ENCODE measurements at places on chromosomes 11 and 22. TPM values are rescaled to one million over a fixed set of nuclear protein-coding genes. Genes with fewer than 3 reads are reported as not detected.

DNA sequence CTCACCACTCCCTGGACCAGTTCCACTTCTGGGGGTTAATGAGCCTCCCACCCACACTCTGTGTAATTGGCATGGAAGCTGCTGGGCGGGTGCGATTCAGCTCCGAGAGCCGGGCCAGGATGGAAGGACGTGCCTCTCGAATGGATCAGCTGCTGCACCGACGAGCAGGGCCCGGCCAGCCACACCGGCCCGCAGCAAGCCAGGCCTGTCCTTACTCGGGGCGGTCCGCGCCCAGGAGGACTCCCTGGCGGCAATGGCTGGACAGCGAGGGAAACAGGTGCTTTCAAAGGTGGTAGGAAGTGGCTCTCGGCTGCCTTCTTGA, 4.3 kb upstream of the SHISAL1 start:
- DNase-seq = no peak

DNA sequence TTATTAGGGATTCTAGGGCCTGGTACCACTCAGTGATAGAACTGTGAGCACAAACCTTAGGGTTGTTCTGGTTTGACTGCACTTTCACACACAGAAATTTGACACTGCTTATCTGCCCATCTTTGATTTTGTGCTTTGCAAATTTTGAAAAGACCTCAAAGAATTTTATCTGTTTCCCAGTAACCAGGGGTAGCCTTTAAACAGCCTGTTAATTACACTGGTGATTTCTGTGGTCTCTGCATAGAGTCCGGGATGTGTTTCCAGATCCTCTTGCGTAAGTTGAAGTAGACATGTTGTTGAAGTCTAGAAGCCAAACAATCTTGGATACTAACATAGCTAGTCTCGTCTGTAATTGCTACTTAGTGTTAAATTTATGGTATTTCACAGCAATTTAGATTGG, 75.3 kb downstream of the C22orf31 start:
- no peak for DNase-seq

Gene USP2
- total RNA-seq = 4.8 TPM

GRCh38 chr11:62788991-62789390, 1.8 kb downstream of the TMEM179B start:
- DNase-seq = no peak

DNA sequence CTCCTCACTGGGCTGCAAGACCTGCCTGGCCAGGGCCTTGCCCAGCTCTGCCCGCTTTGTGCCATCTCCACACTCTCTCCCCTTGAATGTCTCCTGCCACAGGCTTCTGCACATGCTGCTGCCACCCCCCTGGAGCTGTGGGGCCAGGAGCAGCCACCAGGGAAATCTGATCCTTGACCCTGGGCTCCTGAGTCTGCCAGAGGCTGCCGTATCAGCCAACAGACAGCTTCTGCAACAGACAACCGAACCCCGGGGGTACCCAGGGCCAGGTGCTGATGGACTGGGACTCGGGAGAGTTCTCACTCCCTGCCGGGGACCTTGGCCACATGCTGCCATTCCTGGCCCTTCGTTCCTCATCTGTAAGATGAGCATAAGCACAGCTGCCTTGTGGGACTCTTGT, 3.3 kb upstream of the PPARA start:
- DNase-seq = peak; percentile 42

GRCh38 chr11:11788063-11788710, 53.6 kb upstream of the USP47 start:
- no peak for DNase-seq

GRCh38 chr11:84261707-84262106, 975.5 kb upstream of the CCDC90B start:
- no peak for DNase-seq

Gene FOLR2
- 4.5 TPM for total RNA-seq

Gene CEND1
- total RNA-seq = 0.23 TPM

- no peak for DNase-seq
Measured at GRCh38 chr22:21047730-21048129, 2.0 kb downstream of the LRRC74B start.

- DNase-seq = no peak
Measured at GRCh38 chr11:124108156-124108555, 7.1 kb upstream of the VWA5A start.

Gene TMEM258
- total RNA-seq = 98.7 TPM

DNA sequence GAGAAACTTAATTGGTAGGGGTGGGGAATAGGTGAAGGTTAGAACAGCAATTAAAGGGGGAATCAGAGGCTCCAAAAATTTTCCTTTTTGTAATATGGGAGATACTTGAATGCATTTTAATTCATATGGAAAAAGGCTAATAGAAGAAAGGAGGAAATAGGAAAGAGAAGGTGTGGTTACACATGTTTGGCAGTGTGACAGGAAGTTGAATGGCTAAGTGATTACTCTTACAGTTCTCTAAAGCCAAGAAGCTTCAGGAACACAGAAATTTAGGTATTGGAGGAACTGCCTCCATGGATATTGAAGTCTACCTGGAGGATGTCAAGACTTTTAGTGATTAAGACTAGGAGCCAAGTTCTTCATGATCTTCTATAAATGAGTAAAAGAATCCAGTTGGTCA, 6.3 kb downstream of the NXPE2 start:
- no peak for DNase-seq

Gene CSF2RB
- 8.6 TPM for total RNA-seq

DNA sequence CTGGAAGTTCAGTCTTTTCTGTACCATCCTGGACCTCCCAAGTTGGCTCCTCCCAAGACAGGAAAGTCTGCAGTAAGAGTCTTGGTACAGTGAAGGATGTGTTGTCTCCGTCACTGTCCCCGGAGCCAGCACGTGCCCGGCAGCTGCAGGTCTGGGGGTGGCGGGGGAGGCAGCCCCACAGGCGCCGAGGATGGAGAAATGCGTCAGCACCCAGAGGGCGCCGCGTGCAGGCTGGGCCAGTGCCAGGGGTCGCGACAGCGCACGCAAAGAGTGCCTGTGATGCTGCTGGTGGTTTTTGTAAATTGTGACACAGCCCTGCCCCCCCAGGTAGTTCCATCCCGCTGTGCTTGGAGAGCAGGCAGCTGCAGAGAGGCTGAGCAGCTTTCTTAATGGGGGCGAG, 1200.5 kb downstream of the BRD1 start:
- no peak for DNase-seq

Gene OR4D5
- not detected for total RNA-seq

GRCh38 chr22:49627217-49628181, 200.2 kb downstream of the BRD1 start:
- DNase-seq = no peak

DNA sequence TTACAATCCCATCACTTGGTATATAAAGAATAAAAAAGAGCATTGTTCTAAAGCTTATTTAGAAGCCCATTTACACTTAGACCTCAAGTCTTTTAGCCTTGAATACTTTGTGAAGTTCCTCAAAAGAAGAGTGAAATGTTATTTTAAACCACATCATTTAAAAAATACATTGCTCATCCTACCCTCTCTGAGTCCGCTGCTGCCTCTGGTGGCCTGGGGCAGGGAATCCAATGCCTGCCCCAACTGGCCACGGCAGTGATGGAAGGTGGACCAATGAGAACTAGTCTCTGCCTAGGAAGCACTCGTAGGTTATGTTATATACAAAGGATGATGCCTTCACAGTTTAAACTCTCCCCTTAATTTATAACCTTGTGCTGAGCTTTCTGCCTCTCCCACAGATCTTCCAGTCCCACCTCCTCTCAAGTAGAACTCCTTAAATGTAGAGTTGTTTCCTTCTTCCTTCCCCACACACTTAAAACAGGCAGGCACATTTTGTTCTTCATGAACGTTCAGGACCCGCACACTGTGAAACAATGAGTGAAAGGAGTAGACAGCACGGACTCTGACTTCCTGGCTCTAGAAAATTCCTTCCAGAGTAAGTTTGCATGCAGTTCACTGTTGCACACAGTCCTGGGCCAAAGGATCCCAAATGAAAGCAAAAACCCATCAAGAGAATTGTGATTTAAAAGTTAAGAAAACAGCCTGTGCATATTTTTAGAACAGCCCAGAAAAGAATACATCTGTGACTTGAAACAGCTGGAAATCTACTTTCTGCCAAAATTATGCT, 167.8 kb downstream of the RRAS2 start:
- no peak for DNase-seq

GRCh38 chr22:22815397-22816170, 72.0 kb upstream of the IGLL5 start:
- no peak for DNase-seq

DNA sequence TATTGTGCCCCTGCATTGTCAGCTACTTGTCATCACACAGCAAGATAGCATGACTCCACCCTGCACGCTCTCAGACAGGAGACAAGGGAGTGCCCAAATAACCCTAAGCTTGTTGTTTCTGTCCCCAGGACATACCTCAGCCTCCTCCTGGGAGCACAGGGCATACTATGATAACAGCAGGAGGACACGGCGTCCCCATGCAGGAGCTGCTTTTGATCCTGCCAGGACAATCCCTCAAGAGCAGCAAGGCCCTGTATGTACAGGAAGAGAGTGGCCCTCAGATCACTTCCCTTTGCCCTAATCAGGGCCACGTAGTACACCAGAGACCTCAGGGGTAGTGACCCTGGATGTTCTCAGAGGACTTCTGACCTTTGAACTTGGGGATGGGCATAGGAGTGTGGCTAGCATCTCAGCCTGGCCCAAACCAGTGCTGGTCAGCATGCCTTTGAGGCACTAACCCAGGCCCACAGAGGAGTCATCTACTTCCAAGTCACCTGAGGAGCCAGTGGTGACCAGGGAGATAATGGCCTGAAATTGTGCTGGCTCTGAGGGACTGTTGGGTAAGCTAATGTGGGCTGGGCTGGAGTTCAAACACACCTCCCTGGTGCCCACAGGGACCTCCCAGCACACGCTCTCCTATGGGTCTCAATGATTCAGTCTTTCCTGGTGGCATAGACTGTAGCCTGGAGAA, 9.2 kb downstream of the APOA4 start:
- DNase-seq = no peak

Gene GLYATL2
- total RNA-seq = not detected

DNA sequence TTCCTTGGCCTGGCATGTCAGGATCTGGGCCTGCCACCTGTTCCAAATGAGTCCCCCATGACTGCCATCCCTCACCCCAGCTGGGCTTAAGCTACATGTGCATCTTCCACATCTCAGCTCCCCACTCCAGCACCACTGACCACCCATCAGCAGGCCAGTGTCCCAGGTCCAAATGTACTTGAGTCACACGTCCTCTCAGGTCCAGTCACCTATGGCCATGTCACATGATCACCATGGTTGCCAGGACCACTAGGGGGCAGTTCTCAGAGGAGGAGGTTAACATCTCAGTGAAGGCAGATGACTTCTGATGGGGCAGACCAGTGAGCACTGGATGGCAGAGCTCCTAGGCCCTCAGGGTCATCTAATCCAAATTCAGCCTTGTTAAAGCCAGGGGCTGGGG, 41.9 kb upstream of the WNT11 start:
- no peak for DNase-seq

DNA sequence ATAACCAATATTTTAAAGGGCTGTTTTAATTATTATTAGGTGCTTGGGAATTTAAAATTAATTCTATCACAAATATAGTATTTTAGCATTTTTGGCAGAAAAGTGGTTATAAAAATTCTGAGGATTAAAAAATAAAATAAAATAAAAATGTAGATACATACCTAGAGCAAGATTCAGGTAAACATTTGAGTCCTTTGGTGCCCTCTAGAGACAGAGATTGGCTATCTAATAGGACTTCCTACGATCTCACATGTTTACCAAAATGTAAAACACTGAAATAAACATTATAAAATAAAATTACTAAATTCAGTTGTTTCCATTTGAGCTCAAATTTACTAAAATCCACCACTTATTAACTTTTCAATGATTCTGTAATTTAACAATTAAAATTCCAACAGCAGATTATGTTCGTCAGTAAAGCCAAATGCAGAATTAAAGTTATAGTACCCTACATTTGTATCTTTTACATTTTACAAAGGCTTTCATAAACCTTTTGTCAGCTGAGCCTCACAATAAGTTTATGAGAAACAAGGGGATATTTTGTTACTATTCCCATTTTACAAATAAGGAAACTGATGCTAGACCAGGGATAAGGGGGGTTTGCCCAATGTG, 27.7 kb downstream of the SLC36A4 start:
- no peak for DNase-seq

GRCh38 chr11:44575288-44575672, 9.8 kb downstream of the CD82 start:
- no peak for DNase-seq

DNA sequence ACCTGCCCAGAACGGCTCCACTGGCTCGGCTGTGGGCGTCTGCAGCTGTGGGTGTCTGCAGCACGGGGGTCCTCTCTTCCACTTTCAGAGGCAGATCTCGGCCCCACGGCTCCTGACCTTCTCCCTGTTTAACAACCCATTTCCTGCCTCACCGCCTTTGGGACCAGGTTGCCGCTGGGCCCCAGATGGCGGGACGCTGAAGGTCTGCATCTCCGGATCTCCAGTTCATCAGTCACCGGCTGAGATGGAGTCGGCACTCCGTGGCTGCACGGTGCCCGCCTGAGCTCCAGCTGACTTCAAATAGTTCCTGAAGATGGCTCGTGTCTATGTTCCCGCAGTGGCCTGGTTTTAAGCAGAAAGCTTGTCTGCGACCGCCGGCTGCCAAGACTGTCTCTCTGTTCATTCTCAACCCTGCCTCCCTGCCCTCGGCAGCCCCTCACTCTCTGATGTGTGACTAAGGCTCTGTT, 475.9 kb downstream of the BRD1 start:
- DNase-seq = no peak

Gene ATXN10
- 193 TPM for total RNA-seq

Gene TSGA10IP
- 0.68 TPM for total RNA-seq

GRCh38 chr22:50676180-50676636, 3.6 kb downstream of the SHANK3 start:
- no peak for DNase-seq

Gene CCDC15
- 2.2 TPM for total RNA-seq

Gene H19
- 130 TPM for total RNA-seq

Gene LRRC32
- total RNA-seq = 83.7 TPM

Gene OR51L1
- total RNA-seq = not detected

- DNase-seq = no peak
Measured at GRCh38 chr11:110362971-110363509, 66.6 kb upstream of the RDX start.

DNA sequence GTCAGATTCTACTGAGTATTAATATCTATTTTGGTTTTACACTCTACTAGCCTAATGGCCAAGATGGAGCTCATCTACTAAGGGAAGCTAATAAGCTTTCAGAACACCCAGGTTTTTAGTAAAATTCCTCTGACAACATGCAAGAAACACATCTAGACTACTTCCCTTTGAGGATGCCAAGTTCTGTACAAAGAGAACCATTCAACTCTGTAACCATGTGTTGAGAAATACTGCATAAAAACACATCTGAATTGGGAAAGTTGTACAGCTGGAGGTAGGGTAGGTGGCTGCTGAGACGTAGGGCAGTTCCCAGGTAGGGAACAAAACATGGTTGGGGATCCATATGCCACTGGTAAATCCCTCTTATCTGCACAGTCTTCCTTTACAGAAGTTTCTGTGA, 66.2 kb downstream of the SC5D start:
- no peak for DNase-seq

- no peak for DNase-seq
Measured at GRCh38 chr11:74460481-74461154, 6.7 kb downstream of the KCNE3 start.

DNA sequence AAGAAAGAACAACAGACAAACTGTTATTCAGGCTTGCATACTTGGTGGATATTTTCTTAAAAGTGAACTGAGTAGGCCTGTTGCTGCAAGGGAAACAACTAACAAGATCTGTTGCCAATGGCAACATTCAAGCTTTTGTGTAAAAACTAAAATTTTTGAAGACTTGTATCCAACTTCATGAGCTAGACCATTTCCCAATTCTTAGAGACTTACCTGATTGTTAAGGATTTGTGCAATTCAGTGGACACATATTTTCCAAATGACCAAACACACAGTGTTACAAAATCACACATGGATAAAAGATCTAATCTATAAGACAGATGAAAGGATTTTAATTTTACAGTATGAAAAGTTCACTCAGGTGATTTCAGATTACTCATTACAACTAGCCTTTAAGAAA, 564.1 kb downstream of the CNTN5 start:
- no peak for DNase-seq

All from ureter (tissue), 1 donor.